CD4-positive, alpha-beta T cell treated with Interleukin-4 for 4 hours (primary cell): ENCODE measurements at places on chromosomes 4 and X.

DNA sequence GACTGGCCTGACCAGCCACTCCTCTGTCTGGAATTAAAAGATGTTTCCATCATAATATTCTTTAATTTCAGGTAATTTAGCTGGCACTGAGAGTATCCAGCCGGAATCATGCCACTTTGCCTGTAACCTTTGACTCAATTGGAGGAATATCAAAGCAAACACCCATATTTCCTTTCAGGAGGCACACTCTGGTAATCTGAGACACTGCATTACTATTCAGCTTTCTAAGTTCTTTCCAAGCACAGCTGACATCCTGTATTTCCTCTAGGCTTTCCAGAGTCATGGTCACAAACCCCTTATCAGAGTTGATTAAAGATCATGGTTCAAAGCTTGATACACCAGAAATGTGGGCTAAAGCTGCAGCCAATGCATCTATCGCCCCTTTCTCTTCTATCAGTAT lies 29.3 kb downstream of the INTS12 start:
- no peak for DNase-seq

DNA sequence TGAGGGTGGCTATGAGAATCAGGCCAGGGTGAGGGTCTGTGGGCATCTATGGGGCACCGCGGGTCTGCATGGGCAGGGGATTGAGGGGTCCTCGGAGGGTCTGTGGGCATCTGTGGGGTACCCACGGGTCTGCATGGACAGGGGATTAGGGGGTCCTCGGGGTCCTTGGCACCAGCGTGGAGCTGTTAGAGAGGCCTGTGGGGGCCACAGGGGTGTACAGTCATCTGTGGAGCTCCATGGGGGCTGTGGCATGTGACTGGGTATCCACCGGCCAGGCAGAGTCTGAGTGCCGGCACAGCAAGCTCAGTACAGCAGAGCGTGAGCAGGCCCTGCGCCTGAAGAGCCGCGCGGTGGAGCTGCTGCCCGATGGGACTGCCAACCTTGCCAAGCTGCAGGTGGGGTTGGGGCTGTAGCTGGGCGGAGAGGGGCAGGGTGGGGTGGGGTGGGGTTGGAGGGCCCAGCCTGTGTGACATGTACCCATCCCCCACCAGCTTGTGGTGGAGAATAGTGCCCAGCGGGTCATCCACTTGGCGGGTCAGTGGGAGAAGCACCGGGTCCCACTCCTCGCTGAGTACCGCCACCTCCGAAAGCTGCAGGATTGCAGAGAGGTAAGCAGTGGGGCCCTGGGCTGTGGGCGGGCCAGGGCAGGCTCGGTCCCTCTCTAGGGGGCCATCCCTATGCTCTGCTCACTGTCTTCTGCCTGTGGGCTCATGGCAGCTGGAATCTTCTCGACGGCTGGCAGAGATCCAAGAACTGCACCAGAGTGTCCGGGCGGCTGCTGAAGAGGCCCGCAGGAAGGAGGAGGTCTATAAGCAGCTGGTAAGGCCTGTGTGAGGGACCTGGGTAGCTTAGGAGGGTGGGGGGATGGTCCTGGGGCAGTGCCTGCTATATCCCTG lies 12.9 kb downstream of the CCDC22 start:
- no peak for DNase-seq

- no peak for DNase-seq
These were observed 45.7 kb downstream of the AFM start for GRCh38 chr4:73527196-73527595.

- no peak for DNase-seq
These were observed 41.3 kb downstream of the FRG1 start for GRCh38 chr4:189981970-189982369.

- DNase-seq = no peak
These were observed 341.9 kb downstream of the GPM6A start for GRCh38 chr4:175470131-175470530.
